ENCODE measurements at places on chromosomes 7 and 10.

DNA sequence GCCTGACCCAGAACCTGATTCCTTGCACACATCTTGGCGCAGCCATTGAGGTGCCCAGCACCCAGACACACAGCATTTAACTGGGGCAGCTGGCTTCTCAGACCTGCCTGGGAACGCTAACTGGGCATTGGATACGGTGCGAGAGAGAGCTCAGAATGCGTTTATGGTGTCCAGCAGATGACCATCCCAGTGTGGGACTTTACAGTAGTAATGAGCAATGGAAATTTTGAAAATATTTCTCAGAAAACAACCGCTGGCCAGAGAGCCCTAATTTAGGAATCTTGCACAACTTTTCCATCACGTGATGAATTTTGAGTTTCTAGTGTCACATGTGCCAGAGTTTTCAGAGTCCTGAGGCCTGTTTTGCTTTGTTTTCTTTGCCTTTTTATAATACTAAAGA is 78.2 kb upstream of the SEC61G start:
- DNase-seq, result no peak

DNA sequence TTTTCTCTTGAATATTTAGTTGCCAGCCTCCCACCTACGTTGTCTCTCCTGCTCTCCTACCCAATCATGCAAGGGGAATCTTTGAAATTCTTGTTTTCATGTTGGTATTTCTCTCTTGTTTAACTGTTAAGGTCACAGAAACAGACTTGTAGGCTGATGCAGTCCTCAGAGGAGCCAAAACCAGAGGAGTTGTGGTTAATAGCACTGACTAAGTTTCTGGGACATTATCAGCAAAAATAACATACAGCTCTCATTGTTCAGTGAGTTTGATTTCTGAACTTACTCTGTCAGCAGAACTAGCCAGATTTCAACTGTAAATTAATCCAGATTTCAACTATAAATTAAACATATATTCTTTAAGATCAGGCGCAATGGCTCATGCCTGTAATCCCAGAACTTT is 11.1 kb upstream of the CUL1 start:
- no peak for DNase-seq

GRCh38 chr7:34842782-34843181 is 184.8 kb downstream of the NPSR1 start:
- DNase-seq, result no peak

GRCh38 chr10:30755441-30755953 is 125.9 kb upstream of the LYZL2 start:
- DNase-seq, result no peak

- DNase-seq, result no peak
Measured at GRCh38 chr7:66921396-66921917, 432 bp downstream of the TMEM248 start.

DNA sequence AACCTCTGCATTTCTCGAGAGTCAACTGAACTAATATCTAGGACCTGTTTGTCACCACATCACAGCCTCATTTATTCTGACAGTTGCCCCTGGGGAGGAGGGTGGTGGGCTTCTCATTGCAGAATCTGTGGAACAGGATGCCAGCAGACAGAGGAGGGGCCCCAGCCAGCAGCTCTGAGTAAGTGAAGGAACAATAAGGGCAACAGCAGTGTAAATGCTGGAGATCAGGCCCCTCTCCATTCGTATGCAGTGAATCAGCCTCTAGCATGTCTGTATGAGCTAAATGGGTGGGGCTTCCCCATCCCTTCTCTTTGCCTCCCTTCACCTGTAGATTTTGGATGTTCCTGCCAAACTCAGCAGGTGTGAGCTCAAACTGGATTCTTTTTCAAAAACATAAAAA is 7.7 kb upstream of the CPVL start:
- DNase-seq, result no peak

- DNase-seq, result no peak
Measured at GRCh38 chr10:121721257-121721656, 123.0 kb upstream of the FGFR2 start.

GRCh38 chr7:16891874-16892643 is 10.3 kb upstream of the AGR3 start:
- DNase-seq, result no peak

DNA sequence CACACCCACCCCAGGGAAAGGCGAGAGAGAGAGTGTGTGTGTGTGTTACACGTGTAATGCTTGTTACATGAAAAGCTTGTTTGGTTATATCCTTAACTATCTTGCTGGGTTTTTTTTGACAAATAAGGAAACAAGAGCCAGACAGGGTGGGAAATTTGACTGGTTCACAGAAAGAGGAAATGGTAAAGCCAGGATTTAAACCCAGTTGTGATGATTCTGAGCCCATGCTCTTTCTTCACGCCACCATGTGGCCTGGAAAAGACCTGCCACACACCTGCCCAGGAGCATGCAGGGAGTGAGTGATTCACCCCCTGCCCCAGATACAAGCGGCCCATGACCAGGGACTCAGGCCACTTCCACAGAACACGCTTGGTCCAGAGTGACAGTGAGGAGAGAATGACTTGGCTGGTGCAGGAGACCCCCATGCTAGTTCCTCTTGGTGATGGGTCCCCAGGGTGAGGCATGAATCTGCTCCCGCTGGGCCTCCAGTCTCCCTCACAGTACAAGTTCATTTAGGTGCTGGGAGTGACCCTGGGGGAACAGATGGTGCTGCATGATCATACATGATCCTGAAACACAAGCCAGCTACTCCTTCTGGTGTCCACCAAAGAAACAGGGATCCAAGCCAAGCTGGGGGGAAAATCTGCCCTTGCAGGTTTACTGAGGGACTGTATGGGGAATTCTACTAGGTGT is 21.0 kb upstream of the EIF5AL1 start:
- DNase-seq, result no peak

DNA sequence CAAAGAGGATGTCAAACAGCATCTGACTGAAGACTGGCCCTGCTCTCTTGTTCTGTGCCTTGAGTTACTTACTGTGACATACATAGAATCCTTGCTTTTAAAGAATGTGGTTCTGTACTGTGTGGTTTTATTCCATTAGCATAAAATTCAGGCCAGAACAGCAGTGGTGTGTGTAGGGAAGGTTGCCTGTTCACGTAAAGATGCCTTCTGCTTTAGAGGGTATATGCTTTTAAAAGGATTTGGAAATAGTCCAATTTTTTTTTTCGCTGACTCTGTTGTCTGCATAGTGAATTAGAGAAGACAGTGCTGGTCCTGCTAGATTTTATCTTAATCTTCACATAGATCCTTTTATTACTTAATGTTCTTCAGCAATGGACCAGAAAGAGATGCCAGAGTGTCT is 470.8 kb upstream of the SEMA3A start:
- DNase-seq, result no peak

DNA sequence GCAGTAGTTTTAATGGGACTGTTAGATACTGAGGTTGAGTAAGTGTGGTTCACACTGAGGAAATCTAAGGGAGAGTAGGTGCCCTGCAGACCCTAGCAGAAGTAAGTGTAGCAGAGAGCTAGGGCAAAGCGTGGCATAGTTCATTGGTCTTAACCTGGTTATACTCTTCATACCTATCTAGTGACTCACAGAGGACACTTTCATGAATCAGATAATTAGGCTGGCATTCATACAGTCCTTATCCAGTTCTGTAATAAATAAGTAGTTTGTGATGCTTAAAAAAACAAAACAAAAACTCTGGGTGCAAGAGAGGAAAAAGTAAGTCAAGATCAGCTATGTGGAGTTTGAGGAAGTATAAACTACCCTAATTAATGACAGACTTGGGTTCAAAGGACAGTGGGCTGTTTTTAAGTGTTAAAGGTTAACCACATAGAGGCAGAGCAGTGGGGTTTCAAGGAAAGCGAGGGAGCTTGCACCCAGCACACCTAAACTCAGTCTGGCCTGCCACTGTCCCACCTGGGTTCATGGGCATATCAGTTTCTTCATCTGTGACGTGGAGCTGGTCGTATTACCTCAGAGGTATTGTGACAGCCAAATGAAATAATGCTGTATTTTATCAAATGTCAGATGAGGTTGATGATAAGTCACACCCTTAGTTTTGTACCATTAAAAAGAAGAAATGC is 27.1 kb downstream of the LMTK2 start:
- DNase-seq, result no peak

- DNase-seq, result no peak
Measured at GRCh38 chr7:51317582-51317910, 937 bp upstream of the COBL start.

GRCh38 chr10:4649886-4650508 is 176.0 kb upstream of the AKR1E2 start:
- DNase-seq, result no peak

DNA sequence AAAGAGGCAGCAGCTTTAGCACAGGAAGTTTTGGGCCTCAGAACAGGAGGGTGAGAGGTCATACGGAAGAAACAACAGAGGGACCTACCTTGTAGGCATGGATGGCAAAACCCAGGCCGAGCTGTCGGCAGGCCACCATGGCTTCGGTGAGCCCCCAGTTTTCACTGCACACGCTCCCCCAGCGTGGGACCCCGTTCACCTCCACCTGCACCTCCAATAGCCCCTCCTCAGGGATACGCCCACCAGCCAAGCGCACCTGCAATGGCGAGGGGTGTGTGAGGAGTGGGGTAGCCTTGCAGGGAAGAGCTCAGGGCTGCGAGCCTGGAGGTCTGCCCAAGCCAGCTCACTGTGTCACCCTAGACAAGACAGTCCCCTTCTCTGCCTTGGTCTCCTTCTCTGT is 11.3 kb downstream of the LOXL4 start:
- DNase-seq, result no peak

DNA sequence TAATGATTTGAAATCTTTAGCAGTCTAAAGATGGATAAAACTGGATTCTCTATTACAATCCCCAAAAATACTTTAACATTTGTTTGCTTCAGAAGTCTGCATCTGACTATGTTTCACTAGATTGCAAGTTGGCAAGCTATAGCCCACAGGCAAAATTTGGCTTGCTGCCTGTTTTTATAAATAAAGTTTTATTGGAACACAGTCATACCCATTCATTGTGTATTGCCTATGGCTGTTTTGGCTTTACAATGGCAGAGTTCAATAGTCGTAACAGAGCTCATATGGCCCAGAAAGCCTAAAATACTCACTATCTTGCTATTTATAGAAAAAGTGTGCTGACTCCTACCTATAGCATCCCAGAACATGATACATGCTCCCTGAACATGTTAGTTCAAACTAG is 89.0 kb upstream of the GPR141 start:
- no peak for DNase-seq

GRCh38 chr7:91342346-91342745 is 78.1 kb downstream of the FZD1 start:
- no peak for DNase-seq

GRCh38 chr10:110827410-110827809 is 44.3 kb upstream of the PDCD4 start:
- DNase-seq, result no peak

DNA sequence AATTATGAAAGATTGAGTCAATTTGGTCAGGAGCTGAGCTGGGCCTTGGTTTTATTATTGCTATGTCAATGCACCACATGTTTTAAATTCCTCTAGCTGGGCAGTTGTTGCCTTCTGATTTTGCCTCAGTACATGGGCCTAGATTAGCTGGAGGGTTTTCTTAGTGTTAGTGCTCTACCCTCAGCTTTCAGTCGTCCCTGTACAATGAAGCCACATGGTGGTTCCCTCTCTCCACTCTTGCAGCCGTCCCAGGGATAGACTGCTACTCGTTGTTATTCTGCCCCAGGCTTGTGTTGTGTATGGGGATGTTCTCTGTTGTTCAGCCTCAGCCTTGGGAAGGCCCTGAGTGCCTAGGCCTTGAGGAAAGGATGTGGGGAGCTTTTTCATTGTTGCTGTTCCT is 37.0 kb downstream of the NHLRC2 start:
- DNase-seq, result no peak

- no peak for DNase-seq
Measured at GRCh38 chr10:31075881-31076609, 44.4 kb upstream of the ZNF438 start.

DNA sequence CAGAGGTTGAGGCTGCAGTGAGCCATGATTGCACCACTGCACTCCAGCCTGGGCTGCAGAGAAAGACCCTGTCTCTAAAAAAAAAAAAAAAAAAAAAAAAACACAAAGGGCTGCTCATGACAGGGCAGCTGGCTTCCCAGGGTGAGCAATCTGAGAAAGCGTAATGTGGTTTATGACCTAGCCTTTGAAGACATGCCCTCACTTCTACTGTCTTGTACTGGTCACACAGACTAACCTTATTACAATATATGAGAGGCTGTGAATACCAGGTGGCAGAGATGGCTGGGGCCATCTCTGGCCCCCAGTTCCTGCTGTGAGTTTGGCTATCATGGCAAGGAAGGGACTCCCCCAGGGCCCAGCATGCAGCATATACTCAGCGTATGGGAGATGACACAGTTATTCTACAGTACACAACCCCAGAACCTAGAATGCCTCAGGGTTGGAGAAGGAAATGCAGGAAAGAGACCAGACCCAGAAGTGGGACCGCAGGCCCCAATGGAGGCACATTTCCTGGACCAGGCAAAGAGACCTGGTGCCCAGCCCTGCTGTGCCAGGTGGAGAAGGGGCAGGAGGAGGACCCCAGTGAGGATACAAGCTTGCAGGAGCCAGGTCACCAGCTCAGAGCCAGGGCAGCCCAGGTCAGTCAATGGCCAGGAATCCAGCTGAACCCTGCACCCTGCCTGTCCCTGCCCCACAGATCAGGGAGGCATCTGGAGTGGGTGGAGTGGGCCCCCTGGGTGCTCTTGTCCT is 26.3 kb downstream of the NPTX2 start:
- no peak for DNase-seq

DNA sequence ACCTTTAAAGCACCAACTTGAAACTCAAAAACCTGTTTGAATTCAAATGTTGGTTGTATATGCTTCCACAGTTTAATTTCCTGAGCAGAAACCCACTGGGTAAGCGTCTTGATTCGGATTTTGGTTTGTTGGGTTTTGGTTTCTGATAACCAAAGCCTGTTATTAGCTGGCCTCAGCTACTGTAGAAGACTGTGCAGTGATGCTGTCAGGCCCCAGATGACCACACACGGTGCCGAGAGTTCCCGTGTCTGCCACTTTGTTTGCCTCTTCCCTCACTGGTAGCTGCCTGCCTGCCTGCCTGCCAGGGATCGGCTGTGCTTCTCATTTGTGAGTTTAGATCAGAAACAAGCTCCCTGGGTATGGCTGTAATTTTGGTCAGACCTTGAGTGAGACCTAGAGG is 5.6 kb downstream of the MDH2 start:
- DNase-seq, result no peak

- no peak for DNase-seq
Measured at GRCh38 chr7:74254858-74255379, 720 bp upstream of the RFC2 start.

DNA sequence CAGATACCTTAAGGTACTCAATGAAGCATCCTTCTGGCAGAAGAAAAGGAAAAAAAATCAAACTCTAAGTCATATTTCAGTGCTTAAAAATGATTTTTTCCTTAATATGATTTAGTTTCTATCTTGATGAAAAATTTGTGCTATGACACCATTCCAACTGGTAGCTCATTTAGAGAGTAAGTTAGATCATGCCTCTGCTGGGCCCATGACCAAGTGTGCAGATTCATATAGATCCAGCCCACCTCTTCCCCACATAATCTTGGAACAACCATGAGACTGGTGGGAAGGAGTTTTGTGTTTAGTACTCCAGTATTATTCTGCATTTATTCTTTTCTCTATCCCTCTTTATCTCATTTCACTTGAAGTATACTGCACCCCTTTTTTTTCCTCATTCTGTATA is 908.3 kb downstream of the KCNMA1 start:
- no peak for DNase-seq
